ENCODE measurements at places on chromosomes 11 and 22.

DNA sequence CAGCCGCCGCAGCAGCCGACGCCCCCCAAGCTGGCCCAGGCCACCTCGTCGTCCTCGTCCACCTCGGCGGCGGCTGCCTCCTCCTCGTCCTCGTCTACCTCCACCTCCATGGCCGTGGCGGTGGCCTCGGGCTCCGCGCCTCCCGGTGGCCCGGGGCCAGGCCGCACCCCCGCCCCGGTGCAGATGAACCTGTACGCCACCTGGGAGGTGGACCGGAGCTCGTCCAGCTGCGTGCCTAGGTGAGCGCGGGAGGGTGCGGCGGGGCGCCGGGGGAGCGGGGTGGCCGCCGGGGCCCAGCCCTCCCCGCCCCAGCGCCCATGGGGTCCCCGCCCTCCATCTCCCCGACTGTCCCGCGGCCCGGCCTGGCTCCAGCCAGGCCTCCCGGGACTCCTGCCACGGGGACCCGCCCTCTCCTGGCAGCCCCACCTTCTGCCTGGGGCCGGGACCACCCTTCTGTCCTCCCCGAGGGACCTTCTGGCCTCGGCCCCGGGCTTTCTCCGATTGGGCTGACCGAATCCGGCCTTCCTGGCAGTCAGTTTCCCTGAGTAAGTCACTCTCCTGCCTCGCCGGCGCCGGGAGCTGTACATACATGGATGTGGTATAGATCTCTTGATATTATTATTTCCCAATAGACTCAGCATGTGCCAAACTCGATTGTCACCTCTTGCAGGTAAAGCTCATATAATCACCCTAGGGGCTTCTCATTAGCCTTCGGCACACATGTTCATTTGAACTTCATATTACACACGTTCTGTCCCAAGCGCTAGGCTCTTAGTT lies 720 bp downstream of the PACS1 start:
- peak; percentile 40 for DNase-seq

DNA sequence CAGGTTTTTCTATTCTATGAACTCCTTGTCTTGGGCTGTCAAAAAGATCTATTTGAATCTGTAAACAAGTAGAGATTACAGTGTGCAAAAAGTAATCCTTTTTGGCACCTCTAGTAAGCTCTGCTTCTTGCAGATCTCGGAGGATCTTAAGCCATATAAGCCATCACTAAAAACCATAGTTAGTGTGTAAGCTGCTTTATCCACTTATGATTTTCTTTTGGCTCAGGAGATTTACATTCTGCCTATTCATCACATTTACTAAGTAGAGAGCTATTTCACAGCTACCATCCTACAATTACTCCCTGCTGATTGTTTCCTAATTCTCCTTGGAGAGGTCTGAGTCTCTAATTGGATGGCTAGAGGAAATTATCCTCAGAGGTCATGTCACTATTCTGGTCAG lies 385.7 kb downstream of the AASDHPPT start:
- DNase-seq: no peak

DNA sequence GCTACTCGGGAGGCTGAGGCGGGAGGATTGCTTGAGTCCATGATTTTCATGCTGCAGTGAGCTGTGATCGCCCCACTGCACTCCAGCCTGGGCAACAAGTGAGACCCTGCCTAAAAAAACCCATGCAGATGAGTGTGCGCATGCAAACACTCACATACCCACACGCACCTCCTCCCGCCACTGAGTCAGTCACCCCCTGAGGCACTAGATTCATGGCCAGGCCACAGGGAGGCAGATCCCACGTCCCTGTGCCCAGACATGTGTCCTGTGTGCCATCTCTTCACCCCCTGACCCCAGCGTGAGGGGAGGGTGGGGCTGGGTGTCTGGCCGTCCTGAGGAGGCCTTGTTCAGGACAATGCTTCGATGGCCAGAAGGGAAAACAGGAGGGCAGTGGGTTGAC lies 15.5 kb downstream of the RELT start:
- peak; percentile 10 for DNase-seq

DNA sequence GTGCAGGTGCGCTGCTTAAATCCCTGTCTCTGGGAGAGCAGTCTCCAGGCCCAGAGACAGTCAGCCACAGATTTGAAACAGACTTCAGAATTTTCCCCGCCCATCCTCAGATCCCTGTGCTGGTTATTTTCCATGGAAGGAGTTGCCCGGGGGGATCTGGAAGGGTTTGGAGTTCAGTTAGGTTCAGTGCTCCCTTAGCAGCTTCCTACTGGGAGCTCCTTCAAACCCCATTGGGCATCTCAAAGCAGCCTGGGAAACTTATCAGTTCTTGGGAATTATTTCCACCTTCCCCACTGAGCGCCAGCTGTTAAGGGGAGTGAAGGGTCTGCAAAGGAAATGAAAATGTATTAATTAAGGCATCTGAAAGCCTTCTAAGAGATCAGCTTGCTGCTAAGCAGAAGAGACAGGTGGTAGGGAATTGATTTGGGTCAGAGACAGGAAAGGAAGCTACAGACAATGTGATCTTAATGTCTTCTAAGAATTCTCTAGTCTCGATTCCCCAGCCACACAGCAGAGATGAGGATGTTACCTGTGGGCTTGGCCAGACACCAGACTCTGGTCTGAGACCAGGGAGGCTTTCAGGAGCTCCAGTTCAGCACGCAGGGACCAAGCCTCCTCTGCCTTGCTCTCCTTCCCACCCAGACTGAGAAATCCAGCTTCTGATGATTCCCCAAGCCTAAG lies 106.2 kb upstream of the TBCEL start:
- no peak for DNase-seq

GRCh38 chr22:37991731-37992442 lies 7.5 kb upstream of the SOX10 start:
- DNase-seq: no peak

DNA sequence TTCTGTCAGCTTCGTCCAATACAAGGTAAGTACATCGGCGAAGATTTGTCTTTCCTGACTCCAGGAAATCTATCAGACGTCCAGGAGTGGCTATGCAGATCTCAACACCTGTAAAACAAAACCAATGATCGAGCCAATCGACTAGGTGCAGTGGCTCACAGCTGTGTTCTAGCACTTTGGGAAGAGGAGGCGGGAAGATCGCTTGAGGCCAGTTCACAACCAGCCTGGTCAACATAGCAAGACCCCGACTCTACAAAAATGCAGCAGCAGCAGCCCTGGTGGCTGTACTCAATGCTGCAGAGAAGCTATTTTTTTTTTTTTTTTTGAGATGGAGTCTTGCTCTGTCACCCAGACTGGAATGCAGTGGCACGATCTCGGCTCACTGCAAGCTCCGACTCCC lies 11.2 kb downstream of the DDX17 start:
- DNase-seq: no peak

- DNase-seq: no peak
These were observed 12.6 kb downstream of the HIPK3 start for GRCh38 chr11:33269822-33270221.

- DNase-seq: peak; percentile 23
These were observed 7.8 kb downstream of the OR8B12 start for GRCh38 chr11:124535552-124536232.

- no peak for DNase-seq
These were observed 25.3 kb upstream of the PIK3C2A start for GRCh38 chr11:17233101-17233500.

GRCh38 chr11:34907934-34908593 lies 8.1 kb downstream of the APIP start:
- no peak for DNase-seq

DNA sequence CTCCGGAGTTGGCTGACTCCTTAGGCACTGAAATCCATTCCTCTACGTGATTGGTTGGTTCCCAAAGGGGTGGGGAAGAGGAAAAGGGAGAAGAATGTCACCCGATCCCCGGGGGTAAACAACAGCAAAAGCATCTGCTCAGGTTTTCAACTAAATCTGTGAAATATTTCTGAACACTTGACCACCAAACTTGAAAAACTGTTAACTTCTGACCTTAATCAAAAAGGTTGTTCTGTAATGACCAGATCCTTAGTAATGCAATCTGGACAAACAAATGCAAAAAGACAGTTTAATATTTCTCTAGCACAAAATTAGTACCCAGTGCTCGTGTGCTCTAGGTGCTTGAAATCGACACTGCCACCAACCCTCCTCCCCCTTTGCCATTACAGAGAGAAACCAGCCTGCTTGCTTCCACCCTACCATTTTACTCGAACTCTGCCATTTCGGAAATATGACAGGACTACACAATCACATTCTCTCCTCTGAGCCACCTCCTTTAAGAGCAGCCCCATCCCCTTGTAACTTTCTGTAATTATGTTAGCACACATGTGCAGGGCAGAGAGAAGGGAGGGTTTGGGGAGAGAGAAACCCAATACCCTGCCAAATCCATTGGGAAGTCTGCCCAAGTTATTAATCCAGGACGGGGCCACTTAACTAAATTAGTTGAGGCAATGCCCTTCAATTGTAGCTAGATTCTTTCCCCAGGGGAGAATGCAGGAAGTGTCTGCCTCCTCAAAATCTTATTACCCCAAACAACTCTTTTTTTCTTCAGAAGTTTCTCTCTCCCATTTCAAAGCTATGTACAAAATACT lies 113.8 kb downstream of the RBFOX2 start:
- peak; percentile 91 for DNase-seq

- DNase-seq: no peak
These were observed 7.2 kb downstream of the IRAG1 start for GRCh38 chr11:10686311-10686710.

- no peak for DNase-seq
These were observed 31.7 kb upstream of the ABCC8 start for GRCh38 chr11:17508306-17508705.

DNA sequence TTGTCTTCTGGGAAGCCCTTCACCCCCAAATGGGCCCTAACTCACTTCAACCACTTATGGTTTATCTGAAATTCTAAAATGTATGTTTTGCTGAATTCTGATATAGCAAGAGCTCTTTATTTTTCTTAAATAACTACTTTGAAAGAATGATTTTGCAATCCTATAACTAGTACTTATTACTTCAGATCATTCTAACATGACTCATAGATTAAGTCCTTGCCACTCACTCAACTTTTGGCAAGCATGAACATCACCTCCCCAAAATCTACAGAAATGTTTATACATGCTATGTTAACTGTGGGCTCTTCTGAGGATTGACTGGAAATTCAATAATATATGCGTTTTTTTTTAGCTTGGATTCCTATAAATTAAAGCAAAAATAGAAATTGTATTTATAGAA lies 367.4 kb upstream of the FAT3 start:
- DNase-seq: peak; percentile 52

GRCh38 chr11:79129702-79130101 lies 311.1 kb downstream of the TENM4 start:
- no peak for DNase-seq

- DNase-seq: no peak
These were observed 1.2 kb downstream of the GPR83 start for GRCh38 chr11:94400050-94400449.

- no peak for DNase-seq
These were observed 8.0 kb downstream of the POLD4 start for GRCh38 chr11:67345247-67345919.

Measured in bronchial epithelial cell (primary cell).